NCI-H2029 treated with DMSO at 0.1 percent for 48 hours (cell line): ENCODE measurements at places on chromosomes 6 and 20.

DNA sequence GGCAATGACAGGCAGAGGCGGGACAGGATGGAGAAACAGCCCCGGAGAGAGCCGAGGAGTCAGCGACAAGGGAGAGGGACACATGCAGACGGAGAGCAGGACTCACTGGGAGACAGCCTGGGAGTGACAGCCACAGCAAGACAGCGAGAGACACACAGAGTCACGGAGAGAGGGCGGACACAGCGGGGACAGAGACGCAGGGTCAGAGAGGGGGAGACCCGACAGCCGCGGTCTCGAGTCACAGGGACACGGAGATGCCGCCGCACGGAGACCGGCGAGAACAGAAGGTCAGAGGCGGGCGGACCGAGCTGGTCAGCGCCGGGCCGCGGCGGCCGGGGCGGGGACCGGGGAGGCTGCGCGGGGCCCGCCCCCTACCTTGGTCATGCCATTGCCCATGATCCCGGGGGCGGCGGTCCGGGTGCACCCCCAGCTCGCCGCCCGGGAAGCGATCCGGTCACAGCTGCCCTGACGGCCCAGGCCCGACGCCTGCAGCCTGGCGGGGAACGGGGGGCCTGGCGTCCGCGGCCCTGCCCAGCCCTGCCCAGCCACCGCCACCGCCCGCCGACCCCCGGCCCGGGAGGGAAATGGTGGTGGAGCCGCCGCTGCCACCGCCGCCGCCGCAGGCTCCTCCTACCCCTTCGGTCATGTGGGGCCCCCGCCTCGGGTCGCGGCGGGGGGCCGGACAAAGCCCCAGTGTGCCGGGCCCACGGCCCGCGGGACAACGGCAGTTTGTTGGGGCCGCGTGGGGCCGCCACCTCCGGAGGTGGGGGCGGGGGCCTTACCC, at the start of the genes DUSP15 and TTLL9:
Gene DUSP15, minus strand, starts transcription at position 586 of the 784 bp plus-strand sequence. Its CDS starts 190 bp downstream, at position 396.
Gene TTLL9, plus strand, starts transcription at position 693 of the 784 bp plus-strand sequence. CDS start 493 bp downstream, outside the sequence.
- no peak for DNase-seq

DNA sequence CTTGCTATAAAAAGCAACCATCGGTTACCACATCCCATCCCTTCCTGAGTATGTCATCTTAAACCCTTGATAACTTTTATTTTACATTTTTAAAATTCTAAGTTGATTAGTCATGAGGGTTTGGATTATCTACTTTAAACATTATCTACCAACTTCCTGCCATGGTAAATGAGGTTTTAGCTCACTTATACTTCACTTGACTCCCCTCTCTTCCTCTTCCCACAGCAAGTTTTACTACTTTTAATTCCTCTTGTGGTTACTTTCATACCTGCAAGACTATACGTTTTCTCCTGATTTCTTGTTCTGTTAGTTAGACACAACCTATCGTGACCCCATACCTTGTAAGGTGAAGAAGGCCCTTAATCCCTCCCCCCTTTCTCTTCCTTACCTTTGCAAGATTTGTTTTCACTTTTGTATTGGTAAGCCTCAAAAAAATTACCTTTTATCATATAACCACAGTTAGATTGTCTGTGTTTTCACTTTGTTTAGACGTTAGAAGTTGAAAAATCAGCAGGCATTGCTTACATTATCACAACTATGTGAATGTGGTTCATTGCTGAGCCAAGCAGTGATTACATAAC, 60.1 kb upstream of the OGFRL1 start:
- no peak for DNase-seq

- DNase-seq: peak; percentile 98
Measured at GRCh38 chr6:125810445-125810844, 19.7 kb downstream of the NCOA7 start.

DNA sequence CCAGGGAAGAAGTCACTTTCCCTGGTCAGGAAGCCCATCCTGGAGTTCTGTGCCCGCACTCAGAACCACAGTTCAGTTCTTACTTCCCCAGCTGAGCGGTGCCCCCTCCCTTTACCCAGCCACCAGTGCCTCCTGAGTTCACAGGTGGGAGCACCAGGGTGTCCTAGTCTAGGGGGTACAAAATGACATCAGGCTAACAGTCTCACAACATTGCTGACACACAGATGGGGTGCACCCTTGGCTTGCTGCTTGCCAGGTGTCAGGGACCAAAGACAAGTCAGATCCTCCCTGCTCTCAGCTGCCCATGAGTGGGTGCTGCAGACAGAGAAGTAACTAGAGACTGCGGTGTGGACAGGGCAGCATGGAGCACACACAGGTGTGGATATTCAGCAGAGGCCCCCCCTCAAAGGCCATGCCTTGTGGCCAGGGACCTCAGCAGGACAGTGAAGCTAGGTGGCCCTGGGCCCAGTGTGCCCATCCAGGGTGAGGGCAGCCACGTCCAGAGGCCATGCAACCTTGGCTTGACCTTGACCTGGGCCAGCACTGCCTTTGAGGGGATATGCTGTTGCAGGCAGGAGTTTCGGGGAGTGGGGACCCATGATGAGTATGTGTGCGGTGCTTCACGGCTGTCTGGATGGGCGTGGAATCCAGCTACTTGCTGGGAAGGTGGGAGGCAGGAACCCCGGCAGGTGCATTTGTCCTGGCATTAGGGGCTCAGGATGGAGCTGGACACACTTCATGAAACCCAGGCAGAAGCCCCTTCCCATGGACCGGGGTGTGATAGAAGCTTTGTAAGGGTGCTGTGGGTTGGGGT, 110.4 kb upstream of the FRMD1 start:
- no peak for DNase-seq

DNA sequence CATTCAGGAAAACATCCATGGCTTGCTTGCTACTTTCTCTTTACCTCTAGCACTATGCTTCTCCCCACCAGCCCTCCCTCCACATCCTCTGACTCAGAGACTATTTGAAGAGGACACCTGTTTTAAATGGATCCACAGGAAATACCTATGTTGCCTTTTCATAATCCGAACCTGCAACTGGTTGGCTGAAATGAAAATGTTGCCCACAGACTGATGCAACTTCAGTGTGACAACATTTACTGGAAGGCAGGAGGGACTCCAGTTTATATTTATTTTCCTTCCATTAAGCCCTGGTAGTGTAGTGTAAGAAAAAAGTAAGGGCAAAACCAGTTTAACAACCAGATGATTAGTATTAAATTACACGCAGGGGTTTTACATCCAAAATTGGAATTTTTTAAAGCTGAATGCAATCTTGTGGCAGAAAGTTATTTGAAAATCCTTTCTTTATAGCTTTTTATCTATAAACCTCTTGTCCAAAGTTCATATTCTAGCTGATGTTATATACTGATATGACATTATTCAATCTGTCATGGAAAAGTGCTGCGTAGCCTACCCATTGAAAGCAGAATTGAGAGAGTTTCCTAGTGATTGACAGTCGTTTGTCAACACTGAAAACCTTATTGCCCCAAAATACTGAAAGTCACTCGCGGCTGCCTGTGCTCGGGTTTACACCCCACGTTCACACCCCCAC, 881 bp upstream of the AIG1 start:
- peak; percentile 19 for DNase-seq
